Left ventricle myocardium superior (tissue), 1 donor: ENCODE measurements at places on chromosomes 6 and 20.
A peak's percentile ranks its signal among the peaks of the same experiment; 100 is the strongest.

DNA sequence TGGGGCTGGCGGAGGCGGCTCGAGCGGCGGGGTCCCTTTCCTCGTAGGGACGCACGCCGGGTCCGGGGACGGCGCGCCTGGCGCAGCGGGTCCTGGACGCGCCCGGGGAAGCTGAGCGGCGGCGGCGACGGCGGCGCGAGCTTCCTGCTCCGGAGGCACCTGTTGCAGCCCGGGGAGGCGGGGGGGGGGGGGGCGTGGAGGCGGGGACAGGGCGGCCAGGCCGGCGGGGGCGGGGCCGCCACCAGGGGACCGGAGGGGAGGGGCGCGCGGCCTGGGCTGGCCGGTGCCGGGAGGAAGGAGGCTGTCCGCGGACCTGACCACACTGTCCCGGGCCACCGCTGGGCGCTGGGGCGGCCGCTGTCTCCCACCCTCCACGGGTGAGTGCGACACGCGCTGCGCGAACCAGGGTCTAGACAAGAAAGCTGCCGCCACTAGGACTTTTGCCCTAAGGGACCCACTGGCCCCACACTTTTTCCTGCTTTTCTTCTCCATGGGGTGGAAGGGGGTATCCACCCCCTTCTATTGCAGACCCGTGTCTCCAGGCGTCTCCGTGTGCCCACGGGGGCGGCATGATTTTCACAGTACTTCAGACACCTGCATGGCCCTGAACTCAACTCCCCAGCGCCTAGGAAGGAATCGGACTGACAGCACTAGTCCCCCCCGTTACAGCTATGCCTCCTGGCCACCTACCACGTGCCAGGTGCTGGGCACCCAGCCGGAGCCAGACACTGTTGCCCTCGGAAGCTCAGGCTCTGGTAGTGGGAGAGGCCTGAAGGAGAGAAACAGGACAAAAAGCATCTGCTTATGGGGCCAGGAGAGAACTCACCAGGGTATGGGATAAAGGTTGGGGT, at the start of gene NFATC2:
NFATC2 (minus strand) TSS at position 149 of the 851 bp plus-strand sequence. CDS start 220 bp downstream, outside the sequence.
- peak; percentile 74 for DNase-seq

DNA sequence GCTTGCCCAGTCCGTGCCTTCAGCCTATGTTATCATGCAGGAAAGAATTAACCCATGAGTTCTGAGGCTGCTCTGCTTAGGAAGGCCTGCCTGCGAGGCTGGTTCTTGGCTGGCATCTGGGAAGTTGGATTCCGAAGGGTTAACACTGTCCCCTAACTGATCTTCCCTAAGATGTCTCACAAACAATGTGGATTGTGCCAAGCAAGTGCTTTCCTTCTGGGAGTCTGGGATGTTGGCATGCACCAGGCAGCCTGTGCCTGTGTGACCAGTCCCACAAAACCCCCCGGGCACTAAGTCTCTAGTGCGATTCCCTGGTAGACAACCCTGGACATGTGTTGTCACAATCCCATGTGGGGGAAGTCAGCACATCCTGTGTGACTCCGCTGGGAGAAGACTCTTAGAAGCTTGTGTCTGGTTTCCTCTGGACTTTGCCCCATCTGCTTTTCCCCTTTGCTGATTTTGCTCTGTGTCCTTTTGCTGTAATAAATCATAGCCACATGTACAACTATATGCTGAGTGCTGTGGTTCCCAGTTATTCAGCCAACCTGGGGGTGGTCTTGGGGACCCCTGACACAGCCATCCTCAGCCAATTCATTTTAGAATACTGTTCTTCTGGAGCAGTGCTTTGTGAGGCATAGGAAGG, 83.8 kb downstream of the SLC22A23 start:
- no peak for DNase-seq

GRCh38 chr20:12199703-12200102, 282.0 kb downstream of the BTBD3 start:
- no peak for DNase-seq

DNA sequence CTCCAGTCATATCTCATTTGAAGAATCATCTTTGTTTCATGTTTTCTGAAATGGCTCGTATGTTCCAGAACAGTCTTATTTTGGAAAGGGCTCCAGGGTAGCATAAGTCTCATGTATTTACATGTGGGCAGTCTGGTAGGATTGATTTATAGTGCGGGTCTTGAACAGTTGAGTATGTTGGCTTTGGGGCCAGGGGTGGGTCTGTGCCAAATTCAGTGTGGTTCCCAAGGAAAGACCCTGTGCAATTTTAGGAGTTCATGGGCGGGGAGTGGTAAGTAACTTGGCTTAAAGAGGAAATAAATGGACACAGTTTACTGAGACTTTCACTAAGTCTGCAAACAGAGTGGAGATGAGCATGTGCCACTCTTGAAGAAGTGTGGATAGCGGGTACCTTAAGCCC, 7.7 kb downstream of the FNDC1 start:
- no peak for DNase-seq

GRCh38 chr6:30548375-30548774, 7.9 kb downstream of the GNL1 start:
- DNase-seq: no peak

DNA sequence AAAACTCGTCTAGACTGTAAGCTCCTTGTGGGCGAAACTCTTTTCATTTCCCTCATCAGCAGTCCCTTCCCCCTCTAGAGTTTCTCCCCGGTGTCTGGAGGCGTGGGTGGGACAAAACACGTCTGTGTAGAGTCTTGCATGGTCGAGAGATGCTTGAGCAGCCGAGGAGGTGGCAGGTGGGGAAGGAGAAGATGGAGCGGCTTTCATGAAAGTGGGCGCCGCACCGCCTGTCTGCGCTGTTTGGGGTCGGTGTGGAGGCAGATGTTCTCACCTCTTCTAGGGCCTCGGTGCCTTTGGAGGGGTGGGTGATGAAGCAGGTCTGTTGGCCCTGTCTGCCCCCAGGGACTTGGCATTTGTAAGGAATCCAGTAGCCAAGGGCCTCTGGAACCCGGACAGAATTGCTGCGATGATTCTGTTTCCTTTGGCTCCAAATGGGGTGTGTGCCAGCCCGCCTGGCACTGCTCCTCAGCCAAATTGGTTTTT, 1.2 kb downstream of the BRPF3 start:
- peak; percentile 29 for DNase-seq

GRCh38 chr6:98842342-98843180, 8.2 kb downstream of the POU3F2 start:
- no peak for DNase-seq

DNA sequence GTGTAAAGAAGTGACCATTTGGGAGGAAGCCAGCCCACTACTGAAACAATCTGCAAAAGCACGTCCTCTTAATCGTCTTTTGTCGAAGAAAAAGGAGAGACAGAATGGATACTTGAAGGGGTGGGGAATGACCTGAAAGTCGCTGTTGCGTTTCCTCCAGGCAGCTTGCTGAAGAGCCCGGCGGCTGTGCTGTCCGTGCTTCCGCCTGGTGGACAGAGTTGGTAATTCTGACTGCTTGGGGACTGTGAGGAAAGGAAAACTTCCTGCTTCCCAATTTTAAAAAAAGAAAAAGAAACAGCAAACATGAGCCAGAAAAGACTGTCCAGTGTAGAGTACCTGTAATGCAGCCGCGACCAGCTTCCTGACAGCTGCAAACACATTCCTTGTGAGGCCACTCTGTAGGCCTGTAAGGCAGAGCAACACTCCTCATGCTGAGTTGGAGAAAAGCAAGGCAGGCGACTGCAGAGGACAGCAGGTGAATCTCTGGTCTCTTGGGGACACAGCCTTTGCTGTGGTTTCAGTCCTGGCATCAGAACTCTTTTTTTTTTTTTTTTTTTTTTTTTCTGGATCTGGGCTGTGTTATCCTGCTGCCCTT, 251.1 kb upstream of the TBX18 start:
- DNase-seq: peak; percentile 66

DNA sequence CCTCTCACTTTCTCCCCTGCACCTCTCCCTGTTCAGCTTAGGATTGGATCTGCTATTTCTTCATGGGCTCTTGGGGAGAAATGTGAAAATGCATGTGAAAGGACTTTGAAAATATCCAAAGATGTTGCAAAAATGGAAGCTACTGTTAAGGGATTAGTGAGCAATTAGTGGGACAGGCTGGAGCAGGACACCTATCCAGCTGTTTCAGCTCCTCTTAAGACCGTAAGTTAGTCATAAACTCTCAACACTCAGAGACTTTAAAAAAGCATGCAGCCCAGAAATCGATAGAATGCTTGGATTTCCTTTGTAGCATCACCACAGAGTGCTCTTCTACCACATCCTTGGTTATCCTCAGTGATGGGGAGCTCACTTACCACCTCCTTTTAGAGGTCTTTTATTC, 88.7 kb downstream of the SLC24A3 start:
- DNase-seq: no peak

DNA sequence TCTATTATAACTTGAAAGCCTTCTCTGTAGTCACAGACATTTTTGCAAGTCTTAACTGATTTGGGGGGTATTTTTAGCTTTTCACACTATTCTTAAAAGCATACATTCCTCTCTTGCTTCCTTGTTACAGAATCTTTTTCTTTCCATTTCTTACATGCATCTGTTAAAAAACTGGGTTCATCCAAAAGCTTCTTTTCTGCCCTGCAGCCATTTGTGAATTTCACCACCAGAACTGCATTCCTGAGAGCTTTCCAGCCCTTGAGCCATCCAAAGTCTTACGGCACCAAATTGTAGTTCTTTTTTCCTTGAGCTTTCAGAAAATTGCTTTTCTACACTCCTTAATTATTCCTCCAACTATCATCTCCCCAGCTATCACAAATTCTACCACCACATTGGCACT, 19.7 kb upstream of the GSTA4 start:
- no peak for DNase-seq

DNA sequence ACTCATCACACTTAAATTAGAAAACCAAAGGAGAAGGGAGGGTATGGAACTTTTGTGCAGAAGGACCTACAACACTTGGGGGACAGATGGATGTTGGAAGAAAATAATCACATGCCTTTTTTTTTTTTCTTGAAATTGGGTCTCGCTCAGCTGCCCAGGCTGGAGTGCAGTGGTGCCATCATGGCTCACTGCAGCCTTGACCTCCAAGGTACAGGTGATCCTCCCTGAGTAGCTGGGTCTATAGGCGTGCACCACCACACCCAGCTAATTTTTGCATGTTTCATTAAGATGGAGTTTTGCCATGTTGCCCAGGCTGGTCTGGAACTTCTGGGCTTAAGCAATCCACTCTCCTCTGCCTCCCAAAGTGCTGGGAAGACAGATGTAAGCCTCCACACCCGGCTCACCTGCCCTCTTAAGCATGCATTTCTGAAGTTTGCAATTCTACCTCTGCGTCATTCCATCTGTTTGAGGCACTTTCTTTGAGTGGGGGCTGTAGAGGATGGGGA, 370.8 kb upstream of the JARID2 start:
- DNase-seq: no peak

- peak; percentile 56 for DNase-seq
Observed at GRCh38 chr6:22471132-22471690, 98.2 kb upstream of the HDGFL1 start.

GRCh38 chr6:43070028-43070632, 6.0 kb upstream of the PTK7 start:
- DNase-seq: no peak

- DNase-seq: no peak
Observed at GRCh38 chr6:24858177-24858653, 59.5 kb upstream of the ARMH2 start.

- no peak for DNase-seq
Observed at GRCh38 chr6:124977067-124977908, 15.1 kb downstream of the RNF217 start.

GRCh38 chr20:37380864-37381579, 35.1 kb downstream of the SRC start:
- no peak for DNase-seq

DNA sequence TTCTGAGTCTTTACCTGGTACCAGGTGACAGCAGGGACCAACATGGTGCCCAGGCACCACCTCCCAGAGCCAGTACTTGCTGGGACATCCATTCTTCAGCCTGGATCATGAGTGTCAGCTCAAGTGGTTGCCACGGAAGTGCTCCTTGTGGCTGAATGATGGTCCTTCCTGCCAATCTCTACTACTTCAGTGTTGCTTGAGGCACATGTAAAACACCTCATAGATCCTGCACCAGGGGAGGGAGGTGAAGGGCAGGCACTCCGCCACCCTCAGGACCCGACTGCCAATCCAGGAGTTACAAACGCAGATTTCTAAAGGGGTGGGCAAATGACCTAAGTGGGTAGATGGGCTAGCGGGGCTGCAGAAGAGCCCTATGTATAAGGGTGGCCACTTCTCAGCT, 226.0 kb downstream of the PREX1 start:
- no peak for DNase-seq

DNA sequence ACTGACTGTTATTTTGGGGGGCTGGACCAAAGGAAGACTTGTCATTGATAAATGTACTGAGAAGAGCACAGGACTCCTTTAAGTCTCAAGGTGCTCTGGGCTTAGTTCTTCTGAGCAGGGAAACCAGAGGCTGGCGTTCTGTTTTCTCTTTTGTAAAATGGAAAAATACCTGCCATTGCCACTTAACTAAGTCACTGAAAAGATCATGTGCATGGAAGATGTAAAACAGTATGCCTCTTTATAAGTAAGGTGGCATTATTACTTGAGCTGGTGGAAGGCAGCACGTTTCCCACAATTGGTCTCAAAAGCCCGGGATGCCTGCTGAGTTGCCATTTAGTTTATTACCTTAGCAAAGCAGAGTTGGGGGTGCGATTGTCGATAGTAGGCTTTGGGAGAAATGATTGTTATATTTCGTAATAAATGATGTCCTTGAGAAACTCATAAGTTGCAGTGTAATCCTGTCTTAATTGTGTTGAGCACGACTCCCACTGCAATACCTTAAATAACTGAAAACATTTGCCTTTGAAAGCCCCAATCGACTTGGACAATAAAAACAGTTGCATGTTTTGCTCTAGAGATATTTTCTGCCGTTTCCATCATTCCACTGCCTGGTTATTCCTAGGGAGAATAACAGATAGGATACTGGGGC, 3.6 kb downstream of the JARID2 start:
- DNase-seq: no peak

GRCh38 chr6:5771211-5771610, 235.5 kb downstream of the NRN1 start:
- DNase-seq: no peak

- DNase-seq: no peak
Observed at GRCh38 chr6:34865107-34865506, 22.7 kb downstream of the TAF11 start.

DNA sequence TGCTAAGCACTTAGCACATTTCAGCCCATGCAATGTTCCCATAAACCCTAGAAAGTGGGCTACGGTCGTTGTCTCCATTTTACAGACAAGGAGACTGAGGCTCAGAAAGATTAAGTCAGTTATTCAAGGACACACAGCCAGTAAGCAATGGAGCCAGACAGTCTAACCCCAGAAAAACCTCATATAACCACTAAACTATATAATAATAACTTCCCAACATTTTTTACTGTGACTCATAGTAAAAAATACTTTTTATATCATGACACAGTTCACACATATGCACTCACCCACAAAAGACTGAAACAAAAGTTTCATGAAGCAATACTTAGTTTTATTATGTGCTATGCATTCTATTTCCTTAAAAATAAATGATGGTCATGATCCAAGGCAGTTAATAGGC, 66.2 kb upstream of the EYA2 start:
- DNase-seq: no peak

- no peak for DNase-seq
Observed at GRCh38 chr6:110514818-110515217, 38.4 kb upstream of the SLC22A16 start.

GRCh38 chr20:12886618-12887363, 122.0 kb upstream of the SPTLC3 start:
- DNase-seq: no peak
